Astrocyte (in vitro differentiated cells and primary cell): ENCODE measurements at places on chromosomes 12 and 14. TPM values are rescaled to one million over a fixed set of nuclear protein-coding genes. Genes with fewer than 3 reads are reported as not detected.

The VASH1 gene
- 13.6 and 23.6 TPM in 2 replicates for total RNA-seq

The COX8C gene
- total RNA-seq: not detected in 2 replicates

The PXMP2 gene
- total RNA-seq: 8.1 and 9.0 TPM in 2 replicates

GRCh38 chr12:80862531-80862930 is 75.2 kb downstream of the LIN7A start:
- no peaks in the 10 kb centered on the region for H3K36me3 ChIP-seq
- H3K27ac ChIP-seq: no peak overlapping the region
- no peak overlapping the region for H3K4me3 ChIP-seq
- no peaks in the 10 kb centered on the region for H3K27me3 ChIP-seq
- H3K4me1 ChIP-seq: no peaks in the 10 kb centered on the region

- no peaks in the 10 kb centered on the region for H3K36me3 ChIP-seq
- no peak overlapping the region for H3K27ac ChIP-seq
- no peak overlapping the region for H3K4me3 ChIP-seq
- DNase-seq: no peak
- no peaks in the 10 kb centered on the region for H3K27me3 ChIP-seq
Observed at GRCh38 chr12:127963933-127964332, 303.0 kb upstream of the TMEM132C start.

GRCh38 chr12:65663648-65664047 is 160.6 kb upstream of the HMGA2 start:
- H3K27me3 ChIP-seq: no peaks in the 10 kb centered on the region
- H3K36me3 ChIP-seq: no peaks in the 10 kb centered on the region
- H3K4me1 ChIP-seq: peaks cover 21% of the 10 kb centered on the region
- peak; percentile 81 for DNase-seq

DNA sequence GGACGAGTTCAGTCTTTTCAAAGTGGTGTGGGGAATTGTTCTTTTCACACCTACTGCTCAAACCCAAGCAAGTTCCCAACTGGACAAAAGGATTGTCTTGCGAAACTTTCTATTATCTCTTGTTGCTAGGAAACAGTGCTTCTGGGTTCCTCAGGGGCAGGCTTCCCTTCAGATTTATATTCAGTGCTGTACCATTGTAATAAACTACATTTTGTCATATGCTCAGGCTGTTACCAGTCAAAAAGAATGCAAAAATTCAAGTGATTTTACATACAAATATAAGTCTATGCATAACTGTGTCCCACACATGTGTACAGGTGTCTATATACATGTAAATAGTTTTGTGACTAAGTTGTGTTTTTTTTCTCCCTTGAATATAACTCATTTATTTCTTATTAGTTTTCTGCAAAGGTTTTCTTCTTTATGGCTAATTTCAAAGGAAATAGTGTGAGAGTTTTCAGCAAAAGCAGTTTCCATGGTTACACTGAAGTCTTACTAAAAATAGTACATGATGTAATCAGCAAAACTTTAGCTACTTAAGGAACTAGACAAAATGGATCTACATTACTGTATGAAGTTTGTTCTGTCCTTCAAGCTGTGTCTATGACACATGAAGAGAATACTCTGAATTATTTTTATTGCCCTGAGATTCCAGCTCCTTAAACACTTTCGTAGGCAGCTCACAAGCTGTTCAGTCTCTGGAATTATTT is 430.2 kb upstream of the TMPO start:
- H3K27ac ChIP-seq: no peak overlapping the region
- H3K4me3 ChIP-seq: no peak overlapping the region
- DNase-seq: peak; percentile 1
- no peaks in the 10 kb centered on the region for H3K36me3 ChIP-seq
- H3K4me1 ChIP-seq: no peaks in the 10 kb centered on the region
